Activated T-cell treated with anti-CD3 and anti-CD28 coated beads, Interleukin-2, amount 50 U/mL, for 4 hours (primary cell): ENCODE measurements at places on chromosomes 3 and 15. TPM values are rescaled to one million over a fixed set of nuclear protein-coding genes. Genes with fewer than 3 reads are reported as not detected.

LRRC31 gene
- not detected for total RNA-seq

P2RY1 gene
- 0.22 TPM for total RNA-seq

ATG7 gene
- 32.6 TPM for total RNA-seq

ATP13A5 gene
- total RNA-seq, result not detected

WDR53 gene
- 21.5 TPM for total RNA-seq

ROPN1 gene
- total RNA-seq, result not detected

LCTL gene
- total RNA-seq, result not detected

RBMS3 gene
- 1.9 TPM for total RNA-seq

ZBED2 gene
- 325 TPM for total RNA-seq

IL17RD gene
- 0.05 TPM for total RNA-seq

CCDC13 gene
- 0.73 TPM for total RNA-seq

PIERCE2 gene
- total RNA-seq, result 0.30 TPM

PLA2G4D gene
- total RNA-seq, result not detected

PEAK1 gene
- total RNA-seq, result 21.2 TPM

GP5 gene
- total RNA-seq, result 0.18 TPM

EEFSEC gene
- 20.2 TPM for total RNA-seq

SPATA12 gene
- not detected for total RNA-seq

PRSS50 gene
- total RNA-seq, result not detected

IGF2BP2 gene
- total RNA-seq, result 0.53 TPM

SH3GL3 gene
- total RNA-seq, result not detected

CFAP20DC gene
- total RNA-seq, result 0.38 TPM

SHC4 gene
- 2.3 TPM for total RNA-seq

GASK1A gene
- total RNA-seq, result not detected

WWTR1 gene
- total RNA-seq, result 1.0 TPM

AGBL1 gene
- 0.05 TPM for total RNA-seq

HESX1 gene
- not detected for total RNA-seq

CHDH gene
- total RNA-seq, result 0.38 TPM

C15orf39 gene
- 68.7 TPM for total RNA-seq

ERICH6 gene
- not detected for total RNA-seq

TNNC1 gene
- 1.4 TPM for total RNA-seq

XIRP1 gene
- 18.2 TPM for total RNA-seq

CX3CR1 gene
- total RNA-seq, result 0.40 TPM

AADACL2 gene
- total RNA-seq, result not detected

RTP3 gene
- not detected for total RNA-seq
